ENCODE measurements at places on chromosomes 3 and 15. TPM values are rescaled to one million over a fixed set of nuclear protein-coding genes. Genes with fewer than 3 reads are reported as not detected.

The ALDH1L1 gene
- total RNA-seq = 39.9 TPM

The MYNN gene
- 11.7 TPM for total RNA-seq

GRCh38 chr3:7879572-7879971 lies 622.1 kb upstream of the LMCD1 start:
- no peak for DNase-seq
- no peak overlapping the region for H3K4me3 ChIP-seq
- no peaks in the 10 kb centered on the region for H3K4me1 ChIP-seq
- no peaks in the 10 kb centered on the region for H3K27me3 ChIP-seq
- no peak overlapping the region for H3K27ac ChIP-seq

- H3K4me3 ChIP-seq = no peak overlapping the region
- no peak for DNase-seq
- H3K27me3 ChIP-seq = no peaks in the 10 kb centered on the region
- peaks cover 41% of the 10 kb centered on the region for H3K4me1 ChIP-seq
- H3K27ac ChIP-seq = no peak overlapping the region
- H3K36me3 ChIP-seq = no peaks in the 10 kb centered on the region
Observed at GRCh38 chr3:124858275-124858674, 28.9 kb downstream of the ITGB5 start.

DNA sequence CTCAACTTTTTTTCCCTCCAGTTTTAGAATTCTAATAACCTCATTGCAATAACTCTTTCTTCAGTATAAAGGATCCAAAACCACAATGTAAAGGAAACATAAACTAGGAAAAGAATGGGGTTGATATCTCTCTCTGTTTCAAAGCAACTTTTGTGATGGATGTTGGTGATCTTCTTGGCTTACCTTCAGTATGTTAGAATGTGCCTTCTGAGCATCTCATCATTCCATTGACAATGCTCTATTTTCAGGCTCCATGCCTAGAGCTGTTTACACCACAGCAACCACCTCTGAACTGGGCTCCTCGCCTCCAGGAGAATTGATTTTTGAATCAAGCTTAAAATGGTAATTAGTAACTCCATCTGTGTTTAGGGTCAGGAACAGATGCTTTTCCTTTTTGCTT lies 6.6 kb downstream of the NLGN1 start:
- no peaks in the 10 kb centered on the region for H3K27me3 ChIP-seq
- no peaks in the 10 kb centered on the region for H3K36me3 ChIP-seq
- H3K27ac ChIP-seq = no peak overlapping the region
- H3K4me3 ChIP-seq = no peak overlapping the region
- peaks cover 20% of the 10 kb centered on the region for H3K4me1 ChIP-seq
